ENCODE measurements at places on chromosomes 12 and 14.
A peak's percentile ranks its signal among the peaks of the same experiment; 100 is the strongest.

DNA sequence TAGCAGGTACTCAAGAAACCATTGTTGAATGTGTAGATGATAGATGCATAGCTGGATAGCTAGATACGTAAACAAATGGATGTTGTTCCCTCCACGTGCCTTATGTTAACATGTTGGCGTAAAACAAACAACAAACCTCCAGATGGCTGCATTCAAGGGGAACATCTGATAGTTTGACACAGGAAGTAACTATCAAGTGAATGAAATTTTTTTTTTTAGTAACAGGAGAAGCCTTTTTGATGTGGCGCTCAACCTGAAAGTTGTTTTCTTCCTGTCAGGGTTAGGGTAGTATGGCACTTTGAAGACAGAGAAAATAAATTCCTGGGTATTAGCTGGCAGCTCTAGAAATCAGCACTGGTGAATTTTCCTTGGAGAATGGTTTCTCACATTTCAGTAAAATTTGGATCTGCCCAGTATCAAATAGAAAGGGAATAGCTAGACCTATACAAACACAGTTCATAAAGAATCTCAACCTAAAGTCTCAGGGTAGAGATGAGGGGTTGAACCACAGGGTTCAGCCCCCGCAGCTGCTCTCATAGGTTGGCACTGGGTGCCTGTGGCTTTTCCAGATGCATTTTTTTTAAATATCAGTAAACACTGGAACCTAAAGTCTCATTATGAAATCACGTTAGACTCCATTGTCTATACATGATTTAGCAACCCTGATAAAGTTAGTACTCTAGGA lies 18.8 kb upstream of the RAP1B start:
- peak; percentile 64 for DNase-seq

GRCh38 chr14:73842851-73843250 lies 8.8 kb upstream of the PTGR2 start:
- DNase-seq: no peak

DNA sequence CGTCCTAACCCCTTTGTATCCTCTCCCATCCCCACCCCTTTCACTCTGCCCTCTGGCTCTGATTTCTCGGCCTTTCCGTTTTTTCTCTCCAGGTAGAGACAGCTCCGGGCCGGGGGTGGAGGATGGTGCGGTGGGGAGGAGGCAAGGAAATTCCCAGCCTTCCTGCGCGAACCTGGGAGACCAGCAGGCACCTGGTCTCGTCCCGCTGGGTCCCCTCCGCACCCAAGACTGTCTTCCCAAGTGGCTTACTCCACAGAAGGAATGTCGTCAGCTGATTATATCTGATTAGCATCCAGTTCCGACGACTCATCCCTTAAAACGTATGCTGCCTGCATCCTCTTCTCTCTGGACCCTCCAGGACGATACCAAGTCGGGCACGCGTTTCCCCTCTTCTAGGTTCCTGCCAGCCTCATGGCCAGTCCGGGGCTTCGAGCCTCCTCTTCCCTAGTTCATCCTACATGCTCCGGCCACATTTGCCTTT lies 42.2 kb upstream of the CAPRIN2 start:
- no peak for DNase-seq

DNA sequence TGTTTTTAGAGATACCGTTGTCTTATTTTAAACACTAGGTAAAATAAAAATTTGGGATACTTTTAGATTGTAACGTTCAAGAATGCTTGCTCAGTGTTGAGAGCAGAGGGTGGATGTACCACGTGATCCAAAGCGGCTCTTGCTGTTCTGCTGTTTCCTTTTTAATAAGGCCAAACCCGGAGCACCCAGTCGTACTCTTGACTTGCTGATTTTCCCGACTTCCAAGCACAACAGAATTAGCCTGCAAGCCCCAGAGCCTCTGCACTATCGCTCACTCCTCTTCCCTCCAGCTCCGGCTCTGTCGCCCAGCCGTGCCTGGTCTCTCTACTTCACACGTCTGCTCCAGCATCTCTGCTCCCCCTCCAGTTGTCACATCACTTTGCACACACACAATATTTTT lies 77.3 kb downstream of the EMP1 start:
- no peak for DNase-seq

DNA sequence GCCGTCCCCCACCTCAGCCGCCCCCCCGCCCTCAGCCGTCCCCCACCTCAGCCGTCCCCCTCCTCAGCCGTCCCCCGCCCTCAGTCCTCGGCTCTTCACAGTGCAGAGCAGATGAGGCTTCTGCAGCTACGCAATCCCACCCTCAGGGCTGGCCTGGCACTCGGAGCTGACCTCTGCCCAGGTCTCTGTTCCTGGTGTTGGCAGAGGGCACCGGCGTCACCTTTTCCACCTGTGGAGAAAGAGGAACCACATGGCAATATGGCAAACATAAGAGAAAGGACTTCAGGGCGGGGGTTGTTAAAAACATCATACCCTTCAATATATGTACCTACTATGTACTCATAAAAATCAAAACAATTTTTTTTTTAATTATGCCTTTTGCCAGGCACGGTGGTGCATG lies 45.8 kb downstream of the MLXIP start:
- DNase-seq: no peak

DNA sequence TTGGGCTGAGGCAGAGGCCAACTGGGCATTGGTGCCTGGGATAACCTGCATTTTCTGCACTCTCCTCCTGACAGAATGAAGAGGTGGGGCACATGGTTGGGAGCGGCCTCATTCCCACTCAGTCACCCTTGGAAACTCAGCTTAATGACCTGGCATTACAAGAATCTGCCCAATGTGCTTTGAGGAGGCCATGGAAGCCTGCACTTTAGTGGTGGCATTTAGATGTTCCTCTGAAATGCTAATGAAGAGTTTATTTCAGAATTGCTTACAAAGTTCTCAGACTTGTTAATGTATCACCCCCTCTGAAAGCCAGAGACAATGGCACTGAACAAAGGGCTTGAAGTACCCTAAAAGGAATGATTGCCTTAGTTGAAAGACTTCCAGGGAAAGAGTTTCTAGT lies 71.4 kb upstream of the PARP11 start:
- DNase-seq: no peak

- no peak for DNase-seq
These were observed 24.4 kb downstream of the ATP23 start for GRCh38 chr12:57965766-57966165.

DNA sequence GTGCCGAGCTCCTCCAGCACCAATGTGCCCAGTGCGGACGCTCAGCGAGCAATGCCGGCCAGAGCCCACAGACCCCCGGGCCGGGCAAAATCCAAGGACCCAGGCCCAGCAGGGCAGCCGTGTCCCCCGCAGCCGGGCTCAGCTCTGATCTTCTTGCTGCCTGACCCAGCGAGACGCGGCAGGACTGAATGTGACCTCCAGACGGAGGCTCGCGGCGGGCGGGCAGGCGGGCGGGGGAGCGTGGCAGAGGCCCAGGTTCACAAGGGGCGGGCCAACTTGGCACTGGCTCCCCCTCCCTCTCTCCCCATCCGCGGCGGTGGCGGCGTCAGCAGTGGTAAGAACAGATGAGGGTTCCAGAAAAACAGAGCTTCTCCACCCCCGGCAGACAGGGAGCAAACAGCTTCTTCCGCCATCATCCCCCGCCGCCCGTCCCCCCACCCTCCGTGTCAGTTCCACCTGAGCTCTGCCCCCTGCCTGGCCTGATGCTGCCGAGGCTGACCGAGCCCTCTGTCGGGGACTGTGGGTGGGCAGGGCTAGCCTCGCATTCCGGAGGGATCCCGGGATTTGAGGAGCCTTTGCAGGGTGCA lies 94.3 kb downstream of the RFLNA start:
- DNase-seq: peak; percentile 46

DNA sequence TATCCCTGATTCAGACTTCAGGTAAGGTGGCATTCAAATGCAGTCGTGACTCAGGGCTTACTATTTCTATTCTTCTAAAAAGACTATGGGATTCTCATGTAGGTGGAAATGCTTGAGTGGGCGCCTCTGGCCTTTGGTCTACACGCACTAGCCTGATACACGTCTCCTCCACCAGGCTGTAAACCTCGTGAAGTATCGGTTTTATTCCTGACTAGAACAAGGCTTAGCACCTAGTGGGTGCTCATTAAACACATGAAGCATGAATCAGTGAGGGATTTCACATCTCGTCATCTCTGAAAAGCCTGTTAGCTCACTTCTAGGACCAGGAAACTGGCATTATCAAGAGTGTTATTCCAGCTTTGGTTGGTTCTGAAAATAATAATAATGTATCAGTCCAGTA lies 17.7 kb upstream of the HNF1A start:
- no peak for DNase-seq

- DNase-seq: peak; percentile 7
These were observed 59.9 kb downstream of the DUSP16 start for GRCh38 chr12:12502815-12503151.

GRCh38 chr12:1351926-1352325 lies 242.5 kb downstream of the FBXL14 start:
- no peak for DNase-seq
